ENCODE measurements at places on chromosomes 2 and 18.

DNA sequence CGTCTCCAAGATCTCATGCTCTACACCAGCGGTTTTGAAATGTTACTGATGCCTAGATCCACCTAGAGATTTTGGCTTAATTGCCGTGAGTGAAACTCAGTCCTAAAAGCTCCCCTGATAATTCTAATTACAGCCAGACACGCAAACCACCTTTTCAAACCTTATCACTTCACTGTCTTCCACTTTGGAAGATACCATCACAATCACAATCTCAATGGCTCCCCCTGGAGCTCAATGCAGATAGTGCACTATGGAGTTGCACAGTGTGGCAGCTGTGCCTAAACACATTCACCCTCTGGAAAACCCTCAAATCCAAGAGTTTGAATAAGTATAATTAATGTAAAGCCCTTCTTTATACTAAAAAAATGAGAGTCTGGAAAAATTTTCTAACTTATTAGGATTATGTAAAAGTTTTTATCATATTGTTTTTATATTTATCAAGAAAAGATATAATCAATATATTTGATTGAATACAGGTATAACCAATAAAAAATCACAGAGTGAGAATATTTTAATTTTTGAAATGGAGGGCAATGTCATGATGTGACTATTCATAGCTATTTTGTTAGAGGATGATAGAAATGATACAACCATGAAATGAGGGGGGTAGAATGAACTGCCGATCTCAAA lies 102.9 kb upstream of the SLC8A1 start:
- no peak for DNase-seq

- no peak for DNase-seq
These were observed 274.8 kb upstream of the NCKAP5 start for GRCh38 chr2:133843091-133843490.

- no peak for DNase-seq
These were observed 3.6 kb upstream of the TFCP2L1 start for GRCh38 chr2:121288454-121289231.

DNA sequence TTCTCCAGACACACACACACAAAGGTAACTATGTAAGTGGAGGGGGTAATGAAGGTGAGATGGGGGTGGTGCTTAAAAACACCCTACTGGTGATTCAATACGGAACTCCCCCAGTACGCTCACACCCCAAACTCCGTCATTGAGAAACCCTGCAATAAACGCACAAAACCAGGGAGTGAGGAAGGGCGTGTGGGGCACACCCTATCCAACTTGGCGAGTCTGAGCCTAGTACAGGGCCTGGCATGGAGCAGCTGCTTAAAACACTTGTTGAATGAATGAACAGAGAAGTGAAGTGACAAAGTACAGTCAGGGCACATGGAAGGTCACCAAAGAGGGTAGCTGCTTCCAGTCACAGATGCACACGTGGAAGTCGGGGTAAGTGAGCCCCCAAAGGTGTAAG lies 146.8 kb upstream of the SMAD2 start:
- DNase-seq = no peak

DNA sequence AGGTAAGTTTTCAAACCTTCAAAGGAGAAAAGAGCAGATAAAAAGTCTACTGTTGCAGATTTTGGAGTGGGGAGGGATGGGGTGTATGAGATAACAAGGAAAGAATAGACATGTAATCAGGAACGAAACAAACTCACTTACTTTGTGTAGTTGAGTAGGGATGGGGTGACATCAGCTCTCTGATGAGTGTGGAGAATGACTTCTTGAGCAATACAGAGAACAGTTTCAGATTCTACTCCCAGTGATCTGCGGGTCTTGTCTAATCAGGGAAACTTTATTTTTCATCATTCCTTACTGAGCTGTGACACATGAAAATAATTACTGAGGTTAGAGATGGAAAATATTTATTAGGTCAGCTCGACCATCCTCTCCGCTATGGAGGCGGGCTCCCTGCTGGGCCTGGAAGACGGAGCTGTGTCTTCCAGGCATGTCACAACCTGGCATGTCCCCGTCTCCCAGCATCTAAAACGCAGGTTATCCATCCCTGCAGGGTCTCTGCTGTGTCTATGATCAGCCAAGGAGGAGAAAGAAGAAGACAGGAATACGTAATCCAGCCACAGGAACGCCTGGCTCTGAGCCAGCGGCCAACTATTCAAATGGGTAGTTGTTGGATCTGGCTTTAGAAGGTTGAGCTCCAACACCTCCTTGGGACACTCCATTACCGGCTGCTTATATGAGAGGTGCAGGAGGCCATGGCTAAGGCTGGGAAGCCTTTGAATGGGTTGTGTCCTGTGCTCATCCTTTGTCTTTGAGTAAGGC lies 99.0 kb upstream of the SATB2 start:
- DNase-seq = no peak

DNA sequence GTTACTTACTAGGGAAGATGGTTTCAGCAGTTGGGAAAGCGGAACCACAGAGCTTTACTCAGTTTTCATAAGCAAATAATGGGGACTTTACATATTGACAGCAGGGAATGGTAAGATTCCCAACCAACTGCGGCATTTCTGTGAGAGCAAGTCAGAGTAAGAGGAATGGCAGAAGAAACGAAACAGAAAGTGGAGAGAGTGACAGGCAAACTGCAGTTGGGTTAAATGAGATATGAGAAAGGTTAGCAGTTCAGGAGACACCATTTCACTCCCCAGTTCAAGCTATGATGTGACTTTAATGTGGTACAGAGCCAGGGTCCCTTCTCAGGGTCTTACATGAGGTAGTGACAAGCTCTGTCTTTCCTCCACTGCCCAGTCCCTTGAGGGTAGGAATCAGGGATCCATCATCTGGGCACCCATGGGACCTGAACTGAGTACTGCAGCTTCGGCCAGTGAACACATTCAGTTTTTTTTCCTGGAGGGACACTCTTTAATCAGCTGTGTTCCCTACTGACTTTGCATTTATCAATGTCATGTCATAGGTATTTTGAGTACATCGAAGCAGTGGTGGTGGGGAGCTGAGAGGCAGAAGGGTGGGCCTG lies 33.0 kb upstream of the GREB1 start:
- DNase-seq = no peak

GRCh38 chr2:39476524-39476923 lies 39.4 kb upstream of the MAP4K3 start:
- DNase-seq = no peak

DNA sequence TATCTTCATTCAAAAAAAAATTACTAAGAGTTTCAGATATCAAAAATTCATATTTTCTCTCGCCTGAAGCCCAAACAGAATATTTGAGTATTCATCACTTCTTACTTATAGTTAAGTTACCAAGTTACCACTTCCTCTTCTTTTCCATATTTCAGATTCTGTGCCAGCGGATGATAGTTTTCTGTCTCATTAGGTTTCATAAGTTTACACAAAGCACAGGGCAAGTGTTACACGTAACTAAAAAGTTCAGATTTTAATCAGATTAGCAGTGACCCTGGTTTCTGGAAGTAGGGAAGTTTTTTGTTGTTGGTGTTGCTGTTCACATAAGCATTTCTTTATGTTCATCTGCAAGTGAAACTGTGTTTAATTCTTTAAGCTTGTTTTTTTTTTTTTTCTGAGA lies 10.2 kb downstream of the AFTPH start:
- no peak for DNase-seq

DNA sequence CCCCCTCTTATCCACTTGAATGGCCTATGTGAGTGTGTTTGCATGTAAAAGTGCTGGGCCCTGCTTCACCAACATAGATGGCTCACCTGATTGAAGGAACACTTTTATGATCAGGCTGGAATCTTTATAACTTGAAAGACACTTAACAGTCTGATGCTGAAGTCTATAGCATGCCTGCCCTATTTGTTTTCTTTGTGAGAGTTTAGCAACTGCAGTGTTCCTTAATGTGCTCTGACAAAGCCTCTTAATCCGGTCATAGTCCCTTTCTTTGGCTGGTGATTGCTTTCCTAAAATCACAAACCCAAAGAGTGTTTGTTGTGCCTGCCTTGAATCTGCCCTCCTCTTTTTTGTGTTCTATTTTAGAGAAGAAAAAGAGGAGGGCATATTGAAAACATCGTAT lies 1382.8 kb upstream of the CELF4 start:
- DNase-seq = no peak

GRCh38 chr2:171293661-171294060 lies 133.0 kb upstream of the TLK1 start:
- DNase-seq = no peak

DNA sequence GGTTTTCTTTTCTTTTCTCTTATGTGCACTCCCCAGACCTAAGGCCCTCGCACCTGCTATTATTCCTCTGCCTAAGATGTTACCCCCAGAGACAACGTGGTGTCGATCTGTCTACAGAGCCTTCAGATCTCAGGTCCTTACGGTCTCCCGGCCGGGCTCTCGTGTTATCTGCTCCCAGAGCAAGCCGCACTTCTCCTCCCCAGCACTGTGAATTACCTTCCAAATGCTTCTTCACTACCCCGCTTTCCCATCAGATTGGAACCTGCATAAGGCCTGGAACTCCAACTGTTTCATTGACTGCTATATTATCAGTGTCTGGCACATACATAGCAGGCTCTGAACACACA lies 71.2 kb upstream of the ODC1 start:
- no peak for DNase-seq

GRCh38 chr2:26469092-26469710 lies 8.7 kb downstream of the OTOF start:
- DNase-seq = peak; percentile 73

DNA sequence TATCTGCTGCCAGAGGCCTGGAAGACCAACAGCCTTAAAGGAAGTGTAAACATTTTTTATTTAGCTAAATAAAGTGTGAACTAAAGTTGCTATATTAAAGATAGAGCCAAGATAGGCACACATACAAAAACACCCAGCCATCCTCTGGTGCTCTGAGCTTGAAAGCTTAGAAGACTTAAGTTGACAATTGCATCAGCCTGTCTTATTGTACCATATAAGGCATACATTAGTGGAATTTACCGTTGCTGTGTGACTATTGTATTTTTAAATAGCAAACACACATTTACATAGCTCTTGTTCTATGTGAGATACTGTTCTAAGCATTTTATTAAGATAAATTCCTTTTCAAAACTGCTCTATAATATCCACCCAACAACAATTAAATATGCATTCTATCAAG lies 736.6 kb upstream of the ZEB2 start:
- DNase-seq = no peak

GRCh38 chr2:180952082-180952481 lies 28.3 kb upstream of the UBE2E3 start:
- DNase-seq = no peak

GRCh38 chr2:1770566-1771380 lies 26.5 kb upstream of the PXDN start:
- no peak for DNase-seq

- DNase-seq = no peak
These were observed 26.2 kb downstream of the PHLPP1 start for GRCh38 chr18:62741584-62741983.

GRCh38 chr2:191462370-191462769 lies 215.6 kb upstream of the NABP1 start:
- no peak for DNase-seq

GRCh38 chr2:153291718-153292117 lies 186.8 kb downstream of the RPRM start:
- no peak for DNase-seq

DNA sequence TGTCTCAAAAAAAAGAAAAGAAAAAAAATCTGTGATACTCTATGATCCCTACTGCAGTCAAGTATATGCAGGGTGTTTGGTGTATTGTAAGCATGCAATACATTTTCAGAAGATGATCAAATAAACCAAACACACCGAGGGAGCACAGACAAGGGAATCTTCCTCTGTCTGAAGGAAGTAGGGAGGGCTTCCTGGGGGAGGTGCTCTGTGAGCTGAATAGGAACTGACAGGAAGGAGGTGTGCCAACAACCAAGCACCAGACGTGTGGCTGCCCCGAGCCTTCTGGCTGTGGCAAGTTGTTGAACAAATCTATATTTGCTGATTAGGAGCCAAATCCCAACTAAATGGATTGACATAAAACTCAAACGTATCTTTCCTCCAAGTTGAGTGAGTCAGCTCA lies 14.6 kb downstream of the THNSL2 start:
- no peak for DNase-seq

DNA sequence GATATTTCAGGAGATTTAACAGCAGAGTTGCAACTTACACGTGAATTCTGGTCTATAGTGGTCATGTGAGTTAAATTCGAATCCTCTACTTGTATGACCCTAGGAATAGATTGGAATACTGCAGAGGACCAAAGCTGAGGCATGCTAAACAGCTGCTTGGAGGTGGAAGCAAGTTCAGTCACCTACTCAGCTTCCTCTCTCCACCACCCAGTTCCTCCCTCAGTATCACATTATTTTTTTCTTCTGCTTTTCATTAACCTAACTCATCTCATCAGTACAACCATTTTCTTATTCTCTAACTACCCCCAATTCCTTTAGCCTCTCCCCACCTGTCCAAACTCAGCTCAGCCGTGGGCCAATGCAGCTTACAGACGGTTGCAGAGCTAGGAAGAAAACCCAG lies 385.5 kb downstream of the SETBP1 start:
- DNase-seq = no peak

- no peak for DNase-seq
These were observed 8.1 kb upstream of the WIPF1 start for GRCh38 chr2:174605687-174606086.

DNA sequence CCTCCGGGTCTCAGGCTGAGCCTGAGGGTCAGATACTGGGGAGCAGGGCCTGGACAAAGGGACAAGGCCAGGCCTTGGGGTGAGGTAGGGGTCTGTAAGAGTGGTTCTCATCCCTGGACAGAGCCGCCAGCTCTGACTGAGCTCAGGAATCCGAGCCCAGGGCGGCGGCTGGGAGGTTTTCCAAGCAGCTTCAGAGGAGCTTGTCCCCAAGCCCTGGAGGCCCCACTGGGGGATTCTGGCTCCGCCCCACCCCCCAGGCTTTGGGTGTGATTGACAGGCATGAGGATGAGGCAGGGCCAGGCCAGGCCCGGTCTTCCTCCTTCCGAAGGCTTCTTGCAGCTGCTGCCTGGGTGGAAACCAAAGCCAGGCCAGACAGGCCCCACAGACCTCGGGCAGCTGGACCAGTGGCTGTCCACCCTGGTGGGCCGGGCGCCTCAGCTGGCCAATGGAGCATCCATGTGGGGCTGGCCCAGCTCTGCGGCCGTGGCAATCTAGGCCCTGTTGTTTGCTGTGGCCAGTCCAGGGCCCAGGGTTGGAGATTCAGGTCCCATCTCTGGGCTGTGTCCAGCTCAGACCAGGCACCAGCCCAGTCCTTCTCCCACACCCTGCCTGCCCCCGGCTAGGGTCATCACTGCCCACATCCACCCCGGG lies 23.1 kb upstream of the GPC1 start:
- DNase-seq = no peak

GRCh38 chr2:160516547-160517365 lies 23.1 kb upstream of the RBMS1 start:
- DNase-seq = no peak

GRCh38 chr2:79513711-79514110 lies 860 bp downstream of the CTNNA2 start:
- no peak for DNase-seq

Measured in HuH-7.5 (cell line).